Activated CD4-positive, alpha-beta T cell treated with anti-CD3 and anti-CD28 coated beads for 4 hours (primary cell): ENCODE measurements at places on chromosomes 16 and 17.

DNA sequence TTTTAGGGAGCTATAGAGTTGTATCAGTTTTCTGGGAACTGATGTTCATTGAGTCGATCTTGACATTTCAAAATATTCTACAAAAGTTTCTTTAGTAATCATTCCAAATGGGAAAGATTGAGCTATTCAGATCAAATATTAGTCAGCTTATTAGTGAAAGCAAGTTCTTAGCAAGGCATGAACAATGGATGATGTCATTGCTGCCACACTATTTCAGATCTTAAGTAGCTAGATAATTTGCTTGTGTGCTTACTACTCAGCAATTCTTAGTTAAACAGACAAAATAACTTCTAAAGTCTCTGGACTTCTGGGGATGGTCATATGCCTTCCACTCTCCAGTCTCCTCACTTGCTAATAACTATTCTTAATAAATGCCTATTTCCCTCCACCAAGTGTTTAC, 69.0 kb upstream of the CDH8 start:
- no peak for DNase-seq

DNA sequence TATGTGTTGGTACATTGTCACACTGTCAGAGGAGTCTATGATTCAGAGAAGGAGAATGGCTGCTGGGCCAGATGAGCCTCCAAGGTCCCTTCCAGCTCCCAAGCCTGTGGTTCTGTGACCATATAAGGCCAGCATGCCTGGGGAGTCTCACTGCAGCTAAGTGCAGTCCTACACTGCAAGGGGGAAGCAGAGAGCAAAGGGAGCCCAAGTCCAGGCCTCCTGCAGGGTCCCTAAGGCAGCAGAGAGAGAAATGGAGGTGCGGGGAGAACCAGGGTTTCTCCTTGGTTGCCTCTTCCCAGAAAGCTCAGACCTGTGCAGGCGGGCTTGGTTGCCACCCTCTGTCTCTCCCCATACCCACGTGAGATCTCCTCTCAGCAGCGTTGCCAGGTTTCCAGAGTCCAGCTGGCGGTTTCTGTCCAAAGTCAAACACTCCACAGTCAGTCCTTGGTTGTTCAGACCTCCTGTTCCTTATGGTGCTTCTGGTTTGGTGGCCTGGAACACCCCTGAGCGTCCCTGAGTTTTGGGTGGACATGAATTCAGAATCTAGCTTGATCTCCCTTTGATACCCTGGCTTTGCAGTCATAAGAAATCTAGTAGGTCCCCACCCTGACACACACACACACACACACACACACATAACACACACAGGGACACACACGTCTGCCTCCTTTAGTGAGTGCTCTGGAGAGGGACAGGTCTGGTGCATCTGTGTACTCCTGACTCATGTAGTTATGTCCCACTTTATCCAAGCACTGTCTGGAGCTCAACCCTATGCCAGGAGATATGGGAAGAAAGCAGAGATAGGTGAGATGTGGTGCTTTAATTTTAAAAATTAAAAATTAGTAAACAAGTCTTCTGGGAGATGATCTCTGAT, 78.8 kb downstream of the GNAO1 start:
- DNase-seq, result no peak

DNA sequence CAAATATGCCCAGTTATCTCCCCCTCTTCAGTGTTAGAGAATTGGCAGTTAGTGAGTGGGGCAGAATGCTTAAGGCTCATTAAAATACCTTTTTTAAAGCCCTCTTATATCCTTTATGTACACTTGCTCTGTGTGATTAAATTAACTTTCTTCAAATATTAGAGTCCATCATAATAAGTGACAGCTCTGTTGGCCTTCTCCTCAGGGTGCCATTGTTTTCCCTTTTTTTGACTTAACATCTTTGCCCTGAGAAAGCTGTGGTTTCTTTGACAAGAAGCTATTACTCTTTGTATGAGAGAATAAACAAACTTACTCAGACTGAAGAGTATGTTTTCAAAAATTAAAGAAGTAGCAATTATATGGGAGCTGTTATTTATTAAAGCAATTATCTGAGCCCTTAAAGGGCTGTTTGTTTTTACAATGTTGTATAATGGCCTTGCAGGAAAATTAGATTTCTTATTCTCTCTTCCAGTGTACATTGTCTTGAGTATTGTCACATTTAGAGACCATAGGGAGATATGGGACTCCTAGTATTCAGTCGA, 13.4 kb downstream of the RBBP6 start:
- no peak for DNase-seq

DNA sequence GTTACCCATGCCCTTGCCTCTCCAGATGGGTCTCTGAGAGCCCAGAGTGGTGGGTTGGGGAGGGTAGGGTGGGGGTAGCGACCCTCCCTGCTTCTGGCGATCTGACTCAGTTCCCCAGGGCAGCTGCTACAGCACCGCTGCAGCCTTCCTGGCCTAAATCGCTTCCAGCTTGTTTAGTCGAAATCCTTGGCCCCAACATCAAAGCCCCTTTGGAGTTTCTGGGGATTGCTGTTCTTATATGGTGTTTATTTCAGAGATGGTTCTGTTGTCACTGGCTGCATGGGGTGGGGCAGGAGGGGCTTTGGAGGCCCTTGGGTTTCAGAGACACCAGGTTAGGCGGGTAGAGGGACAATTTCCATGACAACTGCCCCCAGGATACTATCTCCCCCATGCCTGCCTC, 35.9 kb downstream of the FZD2 start:
- no peak for DNase-seq

- DNase-seq, result no peak
These were observed 132.3 kb downstream of the TMEM132E start for GRCh38 chr17:34711646-34712045.

GRCh38 chr17:79202480-79202879, 127.9 kb downstream of the ENGASE start:
- no peak for DNase-seq

- no peak for DNase-seq
These were observed 172.2 kb downstream of the SEC14L1 start for GRCh38 chr17:77312786-77313599.

- no peak for DNase-seq
These were observed 89.4 kb downstream of the YPEL2 start for GRCh38 chr17:59420901-59421300.

GRCh38 chr16:27818246-27818645, 245.3 kb downstream of the GSG1L start:
- DNase-seq, result no peak

GRCh38 chr16:9761870-9762269, 420.4 kb downstream of the GRIN2A start:
- DNase-seq, result no peak

GRCh38 chr17:59756236-59756818, 48.9 kb downstream of the VMP1 start:
- DNase-seq, result no peak

DNA sequence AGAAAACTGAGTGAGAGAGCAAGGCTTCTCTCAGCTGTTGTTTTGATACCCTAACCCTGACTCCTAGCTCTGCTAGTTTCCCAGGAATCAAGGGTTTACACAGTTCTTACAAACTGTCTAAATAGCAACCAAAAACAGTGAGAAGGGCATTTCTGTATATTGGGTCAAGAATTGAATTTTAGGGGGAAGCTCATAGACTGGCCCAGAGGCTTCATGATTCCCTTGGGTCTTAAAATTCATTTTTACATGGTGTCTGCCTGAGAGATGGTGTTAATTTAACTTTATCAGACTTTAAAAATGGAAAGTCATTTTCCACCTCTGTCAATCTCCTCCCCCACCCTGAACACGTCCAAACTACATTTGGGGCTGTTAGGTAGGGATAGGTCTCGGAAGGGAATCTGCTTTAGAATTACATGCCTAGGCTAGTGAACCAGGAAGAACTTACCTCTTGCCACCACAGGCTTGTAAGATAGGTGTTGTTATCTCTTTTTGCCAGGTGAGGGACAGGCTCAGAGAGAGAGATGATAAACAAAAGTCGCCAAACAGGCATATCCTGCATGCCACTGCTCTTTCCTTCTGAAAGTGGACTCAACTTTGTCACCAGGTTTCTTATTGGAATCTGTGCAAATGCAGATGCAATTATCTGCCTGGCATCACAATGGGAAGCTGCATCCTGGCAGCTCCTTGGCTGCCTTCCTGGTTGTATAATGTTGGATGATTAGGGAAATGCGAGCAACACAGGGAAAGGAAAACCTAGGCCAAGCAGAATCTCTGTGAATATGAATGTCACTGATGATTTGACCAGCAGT, 3.1 kb downstream of the PHAF1 start:
- no peak for DNase-seq

DNA sequence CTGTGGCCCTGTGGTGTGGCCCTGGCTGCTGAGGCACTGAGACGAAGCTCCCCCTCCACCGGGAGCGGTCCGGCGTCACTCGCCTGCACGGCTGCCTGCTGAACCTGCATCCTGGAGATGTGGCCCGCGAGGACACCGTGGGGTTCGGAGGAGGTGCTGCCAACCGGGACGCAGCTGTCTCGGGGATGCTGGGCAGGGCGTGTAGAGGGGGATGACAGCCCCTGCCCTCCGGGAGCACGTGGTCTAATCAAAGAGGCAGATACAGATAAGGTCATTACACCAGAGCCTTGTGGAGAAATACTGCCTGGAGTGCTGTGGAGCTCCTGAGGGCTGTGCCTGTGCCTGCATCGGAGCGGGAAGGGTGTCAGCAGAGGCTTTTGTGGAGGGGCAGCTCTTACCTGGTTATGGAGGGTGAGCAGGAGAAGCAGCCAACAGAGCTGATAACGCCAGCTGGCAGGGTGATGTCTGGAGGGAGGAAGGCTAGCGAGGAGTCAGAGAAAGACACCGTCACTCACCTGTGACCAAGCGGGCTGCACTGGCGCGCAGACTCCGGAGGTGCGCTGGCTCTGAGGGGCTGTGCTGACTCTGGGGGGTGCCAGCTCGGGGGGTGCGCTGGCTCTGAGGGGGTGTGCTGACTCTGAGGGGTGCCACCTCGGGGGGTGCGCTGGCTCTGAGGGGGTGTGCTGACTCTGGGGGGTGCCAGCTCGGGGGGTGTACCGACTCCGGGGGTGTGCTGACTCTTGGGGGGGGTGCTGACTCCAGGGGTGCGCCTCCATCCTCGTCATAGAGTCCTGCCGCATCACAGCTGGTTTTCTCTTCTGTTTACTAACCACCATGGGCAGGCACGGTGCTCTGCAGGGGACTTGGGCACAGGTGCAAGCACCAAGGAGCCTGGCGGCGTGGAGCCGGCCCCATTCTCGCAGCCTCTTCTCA, 104.7 kb upstream of the CHMP6 start:
- DNase-seq, result no peak

GRCh38 chr17:50292465-50292864, 18.2 kb downstream of the TMEM92 start:
- DNase-seq, result no peak

GRCh38 chr17:65790241-65790640, 228.8 kb upstream of the AXIN2 start:
- no peak for DNase-seq

GRCh38 chr17:77740481-77740880, 218.0 kb upstream of the TNRC6C start:
- DNase-seq, result no peak

GRCh38 chr16:57245472-57246113, 534 bp downstream of the ARL2BP start:
- peak; percentile 12 for DNase-seq

DNA sequence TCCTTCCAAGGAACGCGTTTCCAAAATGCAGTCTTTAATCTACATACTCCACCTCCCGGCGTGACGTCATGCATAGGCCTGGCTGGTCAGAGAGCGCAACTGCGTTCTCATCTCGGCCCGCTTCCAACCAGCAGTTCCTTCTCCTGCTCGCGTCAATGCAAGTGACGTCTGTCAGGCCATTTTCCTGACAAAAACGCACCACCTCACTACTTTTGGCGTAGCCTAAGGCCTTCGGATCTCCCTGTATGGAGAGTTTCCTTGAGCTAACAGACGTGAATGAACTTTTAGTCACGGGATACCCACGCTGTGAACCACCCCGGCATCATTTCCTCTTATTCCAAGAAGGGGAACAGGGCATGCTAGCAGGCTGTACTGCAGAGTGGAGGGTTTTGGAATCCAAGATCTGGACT, 25.0 kb downstream of the TEX14 start:
- peak; percentile 17 for DNase-seq

DNA sequence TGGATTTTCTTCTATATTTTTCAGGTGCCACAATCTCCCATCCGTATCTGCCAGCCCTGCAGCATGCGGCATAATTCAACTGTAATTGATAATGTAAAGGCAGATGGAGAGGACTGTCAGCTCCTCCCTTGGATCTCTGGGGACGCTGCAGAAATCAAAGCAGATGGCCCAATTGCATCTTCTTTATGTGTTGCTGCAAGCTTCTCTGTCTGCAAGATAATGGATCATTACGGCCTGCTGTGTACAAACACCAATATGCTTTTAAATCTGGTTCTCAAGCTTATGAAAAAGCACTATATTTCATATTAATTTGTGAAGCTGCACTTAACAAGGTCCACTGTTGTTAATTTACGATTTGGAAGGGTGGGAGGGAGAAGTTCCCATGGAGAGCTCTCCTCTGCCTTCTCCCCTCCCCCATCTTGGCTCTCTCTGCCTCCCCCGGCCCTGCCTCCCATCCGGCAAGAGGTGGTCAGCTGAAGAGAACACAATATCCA, 607.5 kb downstream of the TOX3 start:
- no peak for DNase-seq

DNA sequence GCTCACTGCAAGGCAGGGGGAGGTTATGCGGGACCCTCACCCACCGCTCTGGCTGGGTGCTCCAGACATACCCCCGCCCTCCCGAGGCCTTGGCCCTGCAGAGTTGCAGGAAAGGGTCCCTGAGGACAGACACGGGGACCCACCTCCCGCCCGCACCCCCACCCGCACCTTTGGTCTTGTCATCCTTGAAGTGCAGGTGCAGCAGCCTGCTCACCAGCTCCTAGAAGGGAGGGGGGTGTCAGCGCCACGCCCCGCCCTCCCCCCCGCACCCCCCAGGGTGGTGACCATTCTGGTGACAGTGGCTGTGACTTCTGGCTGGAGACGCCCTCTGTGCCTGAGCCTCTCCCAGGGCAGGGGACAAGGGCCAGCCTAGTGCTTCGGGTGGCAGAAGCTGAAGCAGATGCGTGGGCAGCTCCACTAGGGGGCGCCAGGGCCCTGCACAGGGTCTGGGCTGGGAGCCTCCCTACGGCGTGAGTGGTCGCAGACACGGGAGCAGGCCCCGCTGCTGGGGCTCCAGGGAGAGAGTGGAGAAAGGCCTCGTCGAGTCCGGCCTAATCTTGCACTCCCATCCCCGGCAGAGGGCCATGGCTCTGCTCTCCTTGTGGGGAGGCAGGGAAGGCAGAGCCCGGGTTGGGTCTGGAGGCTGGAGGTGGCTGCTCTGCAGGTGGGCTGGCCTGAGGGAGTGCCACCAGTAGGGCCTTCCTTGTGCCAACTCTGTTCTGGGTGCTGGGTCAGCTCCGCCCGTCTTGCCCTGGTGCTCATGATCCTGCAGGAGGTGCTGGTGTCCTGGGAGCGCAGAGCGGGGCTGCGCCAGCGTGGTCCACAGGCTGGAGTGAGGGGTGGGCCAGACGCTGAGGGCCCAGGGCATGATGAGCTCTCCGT, 2.7 kb downstream of the CENPX start:
- peak; percentile 57 for DNase-seq

DNA sequence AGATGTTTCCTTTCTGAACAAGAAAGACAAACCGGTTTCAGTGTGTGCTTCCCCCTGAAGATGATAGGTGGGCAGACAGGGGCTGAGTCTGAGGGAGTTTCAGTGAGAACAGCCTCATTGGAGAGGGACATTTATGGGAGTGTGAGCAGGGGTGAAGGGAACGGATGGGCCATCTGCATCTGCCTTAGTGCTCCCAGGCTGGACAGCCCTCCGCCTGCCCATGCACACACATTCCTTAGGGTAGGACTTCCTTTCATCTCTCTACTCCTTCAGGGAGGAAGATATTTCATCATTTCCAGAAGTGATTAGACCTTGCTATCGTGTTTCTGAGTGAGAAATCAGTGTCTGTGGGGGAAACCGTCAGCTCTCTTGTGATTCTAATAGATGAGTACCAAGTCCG, 3.8 kb downstream of the SHISA6 start:
- no peak for DNase-seq
